ENCODE measurements at places on chromosomes 12 and 14.

DNA sequence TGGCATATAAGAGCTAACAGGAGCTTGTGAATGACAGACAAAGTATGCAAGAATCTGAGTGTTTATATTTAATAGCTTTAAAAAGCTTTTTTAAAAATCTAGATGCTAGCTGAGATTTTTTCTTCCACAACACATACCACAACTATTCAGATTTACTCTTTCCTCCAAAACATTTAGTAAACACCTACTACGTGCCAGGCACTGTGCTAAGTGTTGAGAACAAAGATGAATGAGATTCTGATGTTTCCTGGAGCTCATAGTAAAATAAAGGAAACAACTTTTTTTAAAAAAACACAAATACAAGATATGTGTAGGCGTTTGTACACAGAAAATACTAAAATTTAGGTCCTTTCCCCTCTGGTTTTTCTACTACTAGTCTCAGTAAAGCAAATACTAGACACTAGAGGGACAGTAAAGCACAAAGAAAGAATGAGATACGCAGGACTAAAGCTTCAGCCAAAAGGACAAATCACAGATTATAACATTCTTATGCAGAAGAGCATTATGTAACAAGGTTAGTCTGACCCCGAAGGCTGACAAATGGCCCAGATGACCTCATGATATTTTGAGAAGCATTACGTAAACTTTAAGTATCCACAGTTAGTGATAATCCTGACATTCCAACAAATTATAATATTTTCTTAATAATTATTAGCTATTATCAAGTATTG lies 78.6 kb upstream of the PAWR start:
- DNase-seq = no peak

GRCh38 chr12:104805186-104805585 lies 152.9 kb downstream of the SLC41A2 start:
- no peak for DNase-seq

- DNase-seq = peak; percentile 47
Observed at GRCh38 chr12:28191051-28192048, 1.1 kb downstream of the CCDC91 start.

DNA sequence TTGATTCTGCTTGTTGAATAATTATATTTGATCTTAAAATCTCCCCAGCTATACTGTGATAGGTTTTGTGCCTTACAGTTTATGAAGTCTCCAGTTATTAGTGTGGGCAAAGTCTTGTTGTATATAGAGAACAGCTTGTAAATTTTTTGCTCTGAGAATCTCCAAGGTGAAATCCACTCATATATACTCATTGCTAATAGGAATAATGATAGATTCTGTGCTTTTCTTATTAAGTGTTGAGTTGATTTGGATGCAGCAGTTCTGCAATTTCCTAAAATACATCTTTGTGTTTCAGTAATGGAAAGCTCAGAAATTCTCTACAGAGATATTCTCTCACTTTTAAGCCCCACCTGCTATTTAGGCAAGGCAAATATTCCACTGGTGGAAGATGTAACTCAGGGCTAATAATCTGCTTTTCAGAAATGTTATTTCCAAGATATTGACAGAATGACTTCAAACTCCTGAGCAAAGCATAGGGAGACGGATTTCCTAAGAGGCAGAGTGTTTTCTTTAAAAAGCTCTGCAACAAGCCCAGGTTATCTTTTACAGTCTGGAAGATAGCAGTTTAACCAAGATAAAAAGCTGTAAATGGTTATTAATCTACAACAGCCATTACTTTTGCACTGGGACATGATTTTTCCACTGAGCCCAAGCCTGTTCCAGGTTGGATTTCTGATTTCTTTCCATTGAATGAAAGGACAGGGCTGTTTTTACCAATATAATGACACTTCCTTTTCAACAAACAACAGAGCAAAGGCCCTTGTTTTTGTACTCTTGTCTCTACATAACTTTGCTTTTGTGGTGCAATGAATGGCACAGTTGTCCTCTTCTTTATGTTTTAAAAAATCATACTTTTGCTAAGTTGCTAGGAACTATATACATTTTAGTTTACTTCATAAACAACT lies 239.9 kb upstream of the ATP2B1 start:
- DNase-seq = no peak

DNA sequence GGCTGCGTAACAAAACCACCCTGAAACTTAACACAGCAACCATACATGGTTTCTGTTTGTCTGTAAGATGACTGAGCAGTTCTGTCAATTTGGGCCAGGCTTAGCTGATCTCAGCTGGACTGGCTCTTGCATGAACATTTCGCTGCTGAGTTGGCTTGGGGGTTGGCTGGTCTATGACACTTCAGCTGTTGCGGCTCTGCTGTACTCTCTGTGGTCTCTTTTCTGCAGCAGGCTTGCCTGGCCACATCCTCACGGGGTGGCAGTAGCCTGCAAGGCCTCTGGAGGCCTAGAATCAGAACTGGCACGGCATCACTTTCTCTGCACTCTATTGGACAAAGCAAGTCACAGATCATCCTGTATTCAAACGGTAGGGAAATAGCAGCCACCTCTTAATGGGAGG lies 216.2 kb downstream of the BCL11B start:
- DNase-seq = no peak

- no peak for DNase-seq
Observed at GRCh38 chr12:65016881-65017650, 104.0 kb downstream of the WIF1 start.

- DNase-seq = no peak
Observed at GRCh38 chr12:55842681-55843429, at the start of gene MMP19. Gene MMP19 (minus strand): TSS chr12:55842936. CDS start chr12:55842830, 106 bp downstream.

- DNase-seq = no peak
Observed at GRCh38 chr12:104650541-104650940, 193.8 kb downstream of the CHST11 start.

DNA sequence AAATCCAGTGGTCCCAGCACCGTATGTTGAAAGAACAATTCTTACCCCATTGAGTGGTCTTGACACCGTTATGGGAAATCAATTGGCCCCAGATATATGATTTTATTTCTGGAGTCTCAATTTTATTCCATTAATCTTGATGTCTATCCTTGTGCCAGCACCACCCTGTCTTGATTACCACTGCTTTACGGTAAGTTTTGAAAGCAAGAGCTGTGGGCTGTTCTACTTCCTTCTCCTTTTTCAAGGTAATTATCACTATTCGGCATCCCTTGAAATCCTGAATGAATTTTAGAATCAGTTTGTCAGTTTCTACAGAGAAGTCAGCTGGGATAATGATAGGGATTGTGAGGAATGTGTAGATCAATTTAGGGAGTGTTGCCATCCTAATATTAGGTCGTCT lies 160.8 kb upstream of the SFSWAP start:
- no peak for DNase-seq

GRCh38 chr14:54133896-54134295 lies 177.3 kb upstream of the BMP4 start:
- no peak for DNase-seq

GRCh38 chr12:63319386-63319785 lies 168.4 kb upstream of the AVPR1A start:
- no peak for DNase-seq

DNA sequence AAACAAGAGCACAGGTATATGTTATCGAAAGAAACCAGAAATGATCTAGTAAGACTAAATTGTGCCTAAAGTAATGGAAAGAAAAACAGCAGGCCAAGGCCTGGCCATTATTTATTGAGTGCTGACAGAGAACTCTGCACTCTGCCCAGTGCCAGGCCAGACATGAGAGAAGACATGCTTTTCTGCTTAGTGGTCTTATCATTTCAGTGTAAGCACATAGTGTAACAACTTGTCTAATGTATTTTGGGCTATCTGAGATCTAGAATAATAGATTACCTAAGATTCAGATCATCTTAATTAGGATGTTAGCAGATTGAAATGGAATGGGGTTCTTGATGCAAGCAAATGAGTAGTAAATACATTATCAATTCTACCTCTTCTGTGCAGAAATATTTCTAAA lies 278.3 kb downstream of the AKAP6 start:
- no peak for DNase-seq

- DNase-seq = peak; percentile 54
Observed at GRCh38 chr12:4379405-4379804, at the start of gene FGF23. Gene FGF23 (minus strand): TSS chr12:4379712. CDS start chr12:4379582, 130 bp downstream.

- no peak for DNase-seq
Observed at GRCh38 chr12:48311313-48311712, 39.4 kb downstream of the ZNF641 start.

GRCh38 chr14:105168496-105168978 lies at the start of gene JAG2:
Gene JAG2 (minus strand): TSS chr14:105168776. CDS start chr14:105168420, 356 bp downstream.
- DNase-seq = no peak

GRCh38 chr12:117854339-117855012 lies 114.3 kb downstream of the KSR2 start:
- DNase-seq = no peak

DNA sequence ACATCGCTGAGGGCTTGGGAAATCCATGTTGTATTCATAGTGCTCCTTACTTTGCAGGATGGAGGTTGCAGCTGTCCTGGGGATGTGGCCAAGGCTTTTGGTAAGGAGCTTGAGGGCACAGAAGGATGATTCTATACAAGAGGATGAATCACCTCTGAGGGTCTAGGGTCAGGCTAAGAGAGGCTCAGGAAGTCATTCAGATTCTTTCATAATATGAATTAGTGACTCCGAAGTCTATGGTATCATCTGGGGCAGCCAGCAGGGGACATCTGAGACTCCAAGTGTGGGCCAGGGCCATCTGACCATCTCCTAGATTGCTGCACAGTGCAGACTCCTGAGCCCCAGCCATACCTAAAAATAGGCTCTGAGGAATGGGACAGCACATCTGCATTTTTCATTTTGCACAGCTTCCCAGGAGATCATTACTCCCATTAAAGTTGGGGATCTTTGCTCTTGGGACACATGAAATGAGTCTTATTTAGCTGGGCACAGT lies 4.8 kb downstream of the GMPR2 start:
- DNase-seq = no peak

DNA sequence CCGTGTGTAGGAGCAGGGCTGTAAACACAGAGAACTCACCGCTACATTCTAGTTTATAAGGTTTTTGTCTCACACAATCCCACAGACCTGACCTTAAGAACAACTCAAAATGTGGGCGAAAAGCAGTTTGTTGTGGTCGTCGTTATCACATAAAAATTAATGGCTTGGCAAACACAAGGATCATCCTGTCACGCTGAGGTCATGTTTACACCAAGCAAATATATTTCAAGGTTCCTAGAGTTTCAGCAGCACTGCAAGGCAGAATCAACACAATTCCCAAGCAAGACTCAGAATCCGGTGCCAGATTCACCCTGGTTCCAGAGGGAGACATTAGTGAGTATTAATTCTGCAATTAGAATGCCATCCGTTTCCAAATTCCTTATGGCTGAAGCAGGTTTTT lies 30.1 kb upstream of the MAP1LC3B2 start:
- no peak for DNase-seq

GRCh38 chr14:103232831-103233319 lies 101.2 kb upstream of the EIF5 start:
- DNase-seq = no peak

GRCh38 chr12:98110536-98110935 lies 404.9 kb upstream of the TMPO start:
- no peak for DNase-seq

DNA sequence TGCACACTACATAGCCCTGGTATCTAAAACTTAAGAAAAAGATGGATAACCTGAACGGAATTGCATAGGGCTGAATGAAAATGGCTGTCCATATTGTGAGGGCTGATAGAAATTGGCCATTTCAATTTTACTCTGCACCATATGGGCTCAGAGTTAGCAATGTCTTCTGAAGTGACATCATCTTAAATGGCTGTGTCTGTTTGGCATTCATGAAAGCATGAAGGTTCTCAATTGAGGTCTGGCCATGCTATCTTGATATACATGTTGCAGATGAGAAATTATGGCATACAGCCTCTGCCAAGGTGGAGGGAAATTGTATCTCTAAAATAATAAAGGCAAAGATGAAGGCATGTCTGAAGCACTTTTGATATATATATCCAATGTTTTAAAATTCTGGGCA lies 226.0 kb upstream of the PDE3A start:
- DNase-seq = no peak

GRCh38 chr12:4431866-4432265 lies 13.7 kb downstream of the FGF6 start:
- no peak for DNase-seq

- peak; percentile 83 for DNase-seq
Observed at GRCh38 chr14:73785834-73786635, 65.6 kb upstream of the PTGR2 start.

DNA sequence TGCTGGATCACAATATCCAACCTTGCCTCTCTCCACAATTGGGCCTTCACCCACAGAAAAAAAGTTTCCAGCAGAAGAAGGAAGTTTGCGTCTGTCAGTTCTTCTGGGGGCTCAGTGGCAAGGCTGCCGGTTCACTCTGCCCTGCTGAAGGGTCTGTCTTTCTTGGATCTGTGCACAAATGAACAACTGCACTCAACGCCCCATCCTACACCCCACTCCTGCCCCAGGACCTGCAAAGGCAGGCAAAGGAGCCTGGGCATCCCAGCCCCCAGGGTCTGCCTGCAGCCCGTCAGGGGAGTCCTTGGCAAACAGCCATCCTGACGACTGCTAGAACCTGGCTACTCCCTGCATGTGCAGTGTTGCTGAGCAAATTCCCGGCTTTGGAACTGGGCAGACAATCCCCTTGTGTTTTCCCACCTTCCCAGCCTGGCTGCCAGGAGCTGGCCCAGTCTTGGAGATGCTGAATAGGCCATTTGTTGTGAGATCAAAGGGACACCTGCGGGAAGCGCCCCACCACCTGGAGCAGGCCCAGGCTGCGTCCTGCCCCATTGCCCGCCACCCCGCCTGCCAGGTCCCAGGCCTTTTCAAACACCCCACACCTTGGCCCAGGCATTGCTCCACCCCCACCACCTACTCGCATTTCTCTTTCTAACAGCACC lies 311.9 kb downstream of the BCL11B start:
- DNase-seq = no peak

DNA sequence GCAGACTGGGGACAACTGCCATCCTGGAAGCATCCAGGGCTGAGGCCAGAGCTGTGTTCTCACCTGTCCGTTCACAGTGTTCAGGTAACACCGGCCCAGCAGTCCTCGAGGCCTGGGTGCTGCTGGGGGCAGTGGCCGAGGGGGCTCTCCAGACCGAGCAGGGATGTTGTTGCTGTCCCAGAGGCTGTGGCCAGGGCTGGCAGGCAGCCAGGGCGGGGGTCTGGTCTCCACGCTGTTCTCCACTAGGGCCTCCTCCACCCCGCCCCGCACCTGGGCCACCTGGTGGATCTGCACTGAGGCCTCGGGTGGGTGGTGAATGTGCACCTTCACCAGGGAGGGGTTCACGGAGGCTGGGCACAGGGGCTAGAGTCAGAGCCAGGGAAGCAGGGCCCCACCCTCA lies 57.4 kb downstream of the ISCA2 start:
- no peak for DNase-seq

DNA sequence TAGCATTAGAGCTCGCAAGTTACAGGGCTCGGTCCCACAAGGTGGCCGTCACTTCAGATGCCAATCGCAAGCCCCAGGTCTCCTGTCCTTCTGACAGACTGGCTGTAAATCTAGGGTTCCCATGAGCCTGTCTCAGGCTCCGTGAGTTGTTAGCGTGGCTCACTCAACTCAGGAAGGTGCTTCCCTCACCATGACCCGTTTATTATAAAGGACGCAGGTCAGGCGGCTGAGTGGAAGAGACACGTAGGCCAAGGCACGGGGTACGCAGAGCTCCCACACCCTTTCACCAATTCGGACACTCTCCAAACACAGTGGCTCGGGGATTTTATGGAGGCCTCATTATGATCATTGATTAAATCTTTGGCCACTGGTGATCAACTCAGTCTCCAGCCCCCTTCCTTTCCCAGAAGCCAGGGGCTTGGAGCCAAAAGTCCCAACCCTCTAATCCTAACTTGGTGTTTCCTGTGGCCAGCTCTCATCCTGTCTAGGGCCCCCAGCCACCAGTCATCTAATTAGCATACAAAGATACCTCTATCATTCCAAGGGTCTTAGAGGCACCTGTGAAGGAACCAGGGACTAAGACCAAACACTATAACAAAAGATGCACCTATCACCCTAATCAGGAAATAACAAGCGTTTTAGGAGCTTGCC lies 25.8 kb upstream of the LRTM2 start:
- DNase-seq = peak; percentile 42

Measured in right forelimb (tissue), 1 donor.